KBM-7 (cell line): ENCODE measurements at places on chromosomes 3 and 15.

DNA sequence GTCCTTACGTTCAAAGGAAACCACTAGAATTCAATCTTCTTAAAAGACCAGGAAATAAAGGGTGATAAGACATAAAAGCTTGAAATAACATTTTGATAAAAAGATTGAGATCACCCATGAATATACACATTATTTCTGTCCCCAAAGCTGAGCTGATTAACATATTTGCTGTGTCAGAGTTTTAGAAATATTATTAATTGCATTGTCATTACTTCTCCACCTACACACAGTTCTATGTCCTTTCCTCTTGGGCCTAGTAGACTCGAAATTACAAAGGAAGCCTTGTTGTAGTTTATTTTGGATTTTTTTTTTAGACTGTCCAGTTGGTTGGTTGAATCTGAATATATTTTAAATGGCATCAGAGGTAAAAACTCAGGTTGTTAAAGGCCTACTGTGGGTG, 81.0 kb upstream of the NR2E3 start:
- no peak for DNase-seq

DNA sequence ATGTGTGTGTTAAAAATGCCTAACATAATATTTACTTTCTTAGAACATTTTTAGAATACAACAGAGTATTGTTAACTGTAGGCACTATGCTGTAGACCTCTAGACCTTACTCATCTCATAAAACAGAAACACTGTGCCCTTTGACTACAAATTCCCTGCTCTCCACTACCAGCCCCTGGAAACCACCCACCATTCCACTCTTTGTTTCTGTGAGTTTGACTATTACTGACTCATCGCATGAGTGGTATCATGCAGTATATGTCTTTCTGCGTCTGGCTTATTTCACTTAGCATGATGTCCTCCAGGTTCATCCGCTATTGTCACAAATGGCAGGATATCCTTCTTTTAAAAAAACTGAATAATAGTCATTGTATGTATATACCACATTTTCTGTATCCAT, 216.7 kb upstream of the CFAP20DC start:
- no peak for DNase-seq

- DNase-seq = no peak
Observed at GRCh38 chr15:78363381-78363734, 23.2 kb downstream of the CRABP1 start.

GRCh38 chr3:70519913-70520659, 207.6 kb upstream of the MDFIC2 start:
- DNase-seq = no peak

- DNase-seq = no peak
Observed at GRCh38 chr3:183318877-183319276, 65.8 kb downstream of the B3GNT5 start.

GRCh38 chr15:69974321-69974720, 123.4 kb downstream of the TLE3 start:
- DNase-seq = no peak

GRCh38 chr15:34606131-34606530, 22.7 kb upstream of the GOLGA8B start:
- no peak for DNase-seq

DNA sequence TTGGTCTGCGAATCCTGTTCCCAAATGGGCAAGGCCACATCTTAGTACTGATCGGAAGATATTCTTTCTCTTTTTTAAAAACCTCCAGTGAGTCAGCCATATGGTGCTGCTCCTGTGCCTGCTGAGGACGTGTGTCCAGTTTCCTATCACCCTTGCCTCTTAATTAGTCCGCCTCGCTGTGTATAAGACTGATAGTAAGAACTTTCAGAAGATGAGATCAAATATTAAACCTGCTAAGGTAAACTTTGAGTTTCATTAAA, 612 bp downstream of the UBA5 start:
- DNase-seq = no peak
